ENCODE measurements at places on chromosomes 6 and 20.

DNA sequence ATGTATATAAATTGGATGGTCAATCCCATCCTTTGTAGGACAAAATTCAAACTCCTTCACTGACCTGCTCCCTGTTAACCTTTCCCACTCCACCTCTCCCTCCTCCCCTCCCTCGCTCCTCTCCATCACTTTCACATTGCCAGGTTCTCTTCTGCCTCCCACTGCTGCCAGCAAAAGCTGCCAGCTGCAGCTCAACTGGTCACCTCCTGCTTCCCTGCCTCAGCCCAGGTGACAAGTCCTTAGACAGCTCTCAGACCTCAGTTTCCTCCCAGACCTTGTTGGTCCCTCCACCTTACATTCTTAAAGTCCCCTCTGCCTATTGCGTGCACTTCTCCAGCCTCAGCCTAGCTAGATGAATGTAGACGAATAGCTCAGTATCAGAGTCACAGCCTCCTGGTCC is 23.3 kb upstream of the RTF2 start:
- no peak for DNase-seq

DNA sequence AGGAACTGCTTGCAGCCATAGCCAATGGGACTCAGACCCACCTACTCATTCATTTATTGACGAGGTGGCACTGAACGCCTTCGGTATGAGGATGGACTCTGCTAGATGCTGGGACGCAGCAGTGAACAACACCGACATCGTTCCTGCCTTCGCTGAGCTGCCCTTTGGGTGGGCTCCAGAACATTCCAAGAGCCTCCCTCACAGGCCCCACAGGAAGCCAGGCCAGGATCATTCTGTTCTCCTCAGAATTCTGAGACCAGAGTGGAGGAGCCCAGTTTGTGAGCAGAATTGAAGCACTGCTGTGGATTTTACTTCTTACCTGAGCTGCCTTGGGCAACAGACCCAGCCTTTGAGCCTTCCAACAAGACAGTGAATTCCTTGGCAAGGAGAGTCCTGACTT is 82.1 kb downstream of the KCNB1 start:
- DNase-seq = no peak

- no peak for DNase-seq
Measured at GRCh38 chr6:24274441-24275083, 83.3 kb downstream of the DCDC2 start.

- peak; percentile 10 for DNase-seq
Measured at GRCh38 chr20:19205981-19206396, 6.5 kb upstream of the SLC24A3 start.

GRCh38 chr6:48628316-48628715 is 517.3 kb upstream of the PTCHD4 start:
- no peak for DNase-seq

- DNase-seq = peak; percentile 43
Measured at GRCh38 chr20:24662752-24663365, 193.4 kb downstream of the SYNDIG1 start.

DNA sequence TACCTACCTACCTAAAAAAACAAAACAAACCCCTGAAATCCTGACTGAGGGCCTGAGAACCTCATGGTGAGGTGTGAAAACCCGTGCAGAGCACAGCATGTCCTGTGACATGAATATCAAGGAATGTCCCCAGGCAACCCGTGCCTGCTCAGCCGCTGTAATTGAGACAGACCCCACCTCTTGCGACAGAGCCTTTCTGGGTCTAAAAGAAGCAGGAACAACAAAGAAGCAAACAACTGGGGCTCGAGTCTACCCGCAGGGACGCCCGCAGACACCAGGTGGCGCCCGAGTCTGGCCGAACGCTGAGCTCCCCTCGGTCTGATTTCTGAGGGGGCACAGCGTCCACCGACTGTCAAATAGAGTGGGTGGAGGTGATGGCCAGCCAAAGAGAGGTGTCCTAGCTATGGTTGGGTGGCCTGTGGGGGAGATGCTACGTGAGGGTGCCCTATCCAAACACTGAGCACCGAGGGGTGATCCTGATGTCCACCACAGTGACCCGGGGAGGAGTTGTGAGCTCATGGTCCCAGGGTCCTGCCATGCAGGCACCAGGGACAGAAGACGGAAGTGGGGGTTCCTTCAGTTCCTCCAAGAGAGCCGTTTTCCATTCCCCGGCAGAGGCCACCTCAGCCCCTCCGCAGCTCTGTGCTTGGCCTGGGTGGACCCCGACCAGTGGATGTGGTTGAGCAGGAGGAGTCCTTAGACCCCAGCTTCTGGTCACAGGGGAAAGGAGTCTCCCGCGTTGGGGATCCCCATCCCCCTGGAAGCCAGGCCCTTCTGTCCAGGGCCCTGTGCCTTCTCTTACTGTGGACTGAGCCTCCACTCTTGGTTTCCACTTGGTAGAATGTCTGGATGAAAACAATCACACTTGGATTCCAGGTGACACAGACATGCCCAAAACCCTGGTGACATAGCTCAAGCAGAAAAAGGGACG is 268.2 kb downstream of the CDC5L start:
- DNase-seq = no peak

GRCh38 chr6:15462717-15463525 is 199.9 kb downstream of the DTNBP1 start:
- DNase-seq = peak; percentile 2

DNA sequence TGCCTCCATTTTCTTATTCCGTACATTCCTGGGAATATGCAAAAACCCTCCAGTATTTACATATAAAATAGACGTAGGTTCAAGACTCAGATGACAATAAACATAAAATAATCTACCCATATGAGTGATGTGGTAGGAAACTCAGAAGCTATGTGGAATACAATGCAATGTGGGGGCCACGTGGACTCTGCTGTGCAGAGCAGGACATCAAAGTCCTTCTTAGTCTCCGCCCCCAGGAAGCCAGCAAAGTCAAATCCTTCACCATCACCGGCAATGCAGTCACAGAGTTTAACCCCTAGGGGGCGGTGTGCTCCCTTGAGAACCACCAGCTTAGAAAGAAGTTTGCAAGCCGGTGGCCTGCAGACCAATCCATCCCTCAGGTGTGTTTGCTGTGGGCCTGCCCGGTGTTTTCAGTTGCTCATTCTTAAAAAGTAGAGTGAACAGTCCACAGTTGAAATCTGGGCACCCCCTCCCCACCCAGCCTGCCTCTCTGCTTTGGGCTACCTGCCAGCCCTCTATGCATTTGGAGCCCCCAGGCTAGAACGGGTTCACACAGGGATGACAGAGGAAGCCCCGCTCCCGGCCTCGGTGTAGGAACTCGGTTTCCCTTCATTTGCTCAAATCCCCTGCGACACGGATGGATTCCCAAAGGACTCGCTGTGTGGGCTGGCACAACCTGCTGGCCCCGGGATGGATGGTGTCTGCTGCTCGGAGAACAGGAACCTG is 59.9 kb downstream of the SULF2 start:
- peak; percentile 55 for DNase-seq

- DNase-seq = no peak
Measured at GRCh38 chr20:35271073-35271882, 6.6 kb downstream of the MMP24OS start.

DNA sequence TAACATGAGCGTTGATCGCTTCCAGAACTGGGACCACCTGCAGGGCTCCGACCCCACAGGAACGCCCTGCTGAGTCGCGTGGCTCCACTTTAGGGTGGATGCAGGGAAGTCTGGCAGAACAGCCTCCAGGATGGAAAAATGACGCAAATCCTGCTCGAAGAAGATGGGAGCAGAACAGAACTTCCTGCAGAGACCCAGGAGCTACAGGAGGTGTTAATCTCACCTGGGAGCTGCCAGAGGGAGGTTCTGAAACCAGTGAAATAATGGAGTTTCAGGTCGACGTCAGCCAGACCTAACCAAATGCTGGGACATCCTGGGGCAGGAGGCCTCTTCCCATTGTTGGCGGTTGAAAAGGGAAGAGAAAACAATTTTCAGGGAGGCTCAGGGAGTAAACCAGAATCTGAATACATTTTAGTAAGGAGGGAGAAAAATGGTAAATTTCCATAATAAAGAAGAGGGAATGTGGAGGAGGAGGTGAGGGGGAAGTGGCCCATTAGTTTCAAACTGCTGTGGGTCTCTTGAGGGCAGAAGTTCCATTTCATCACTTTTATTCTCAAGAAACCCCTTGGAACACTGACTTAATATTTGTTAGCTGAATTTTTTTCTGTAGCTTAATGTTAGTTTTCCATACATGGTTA is 558.4 kb upstream of the CDH4 start:
- DNase-seq = no peak

- no peak for DNase-seq
Measured at GRCh38 chr6:39947611-39948068, 13.4 kb upstream of the MOCS1 start.

DNA sequence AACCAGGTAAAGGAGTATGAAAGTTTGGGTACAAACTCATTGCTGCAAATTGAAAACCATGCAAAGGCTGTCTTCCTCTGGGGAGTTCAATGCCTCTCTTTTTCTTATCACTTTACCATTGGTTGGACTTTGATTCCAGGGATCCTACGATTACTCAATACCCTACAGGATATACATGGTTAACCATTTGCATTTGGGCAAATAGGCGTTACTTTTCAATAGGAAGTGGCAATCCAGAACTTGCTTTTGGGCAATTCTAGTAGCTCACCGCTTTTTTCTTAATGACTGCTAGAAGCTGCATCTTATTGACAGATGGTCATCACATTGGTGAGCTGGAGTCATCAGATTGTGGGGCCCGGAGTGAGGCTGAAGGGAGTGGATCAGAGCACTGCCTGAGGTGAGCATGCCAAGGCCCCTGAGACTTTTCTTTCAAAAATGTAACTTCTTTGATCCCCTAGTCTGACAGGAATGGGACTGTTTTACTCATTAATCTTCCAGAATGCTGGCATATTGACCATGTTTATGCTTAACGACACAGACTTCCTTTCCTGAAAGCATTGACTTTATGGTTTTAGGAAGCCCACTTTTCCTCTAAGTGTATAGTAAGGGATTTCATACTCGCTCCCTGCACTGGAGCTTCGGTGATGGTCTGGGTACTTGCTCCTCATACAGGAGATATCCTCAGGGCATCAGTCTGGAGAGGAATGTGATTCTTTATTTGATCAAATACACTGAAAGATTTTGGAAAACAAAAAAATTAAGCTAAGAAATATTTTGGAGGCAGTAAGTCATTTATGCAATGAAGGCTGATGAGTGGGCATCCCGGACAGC is at the start of gene CCR6:
Gene CCR6, plus strand, starts transcription at position 270 of the 831 bp plus-strand sequence. CDS start 13,039 bp downstream, outside the sequence.
- no peak for DNase-seq

DNA sequence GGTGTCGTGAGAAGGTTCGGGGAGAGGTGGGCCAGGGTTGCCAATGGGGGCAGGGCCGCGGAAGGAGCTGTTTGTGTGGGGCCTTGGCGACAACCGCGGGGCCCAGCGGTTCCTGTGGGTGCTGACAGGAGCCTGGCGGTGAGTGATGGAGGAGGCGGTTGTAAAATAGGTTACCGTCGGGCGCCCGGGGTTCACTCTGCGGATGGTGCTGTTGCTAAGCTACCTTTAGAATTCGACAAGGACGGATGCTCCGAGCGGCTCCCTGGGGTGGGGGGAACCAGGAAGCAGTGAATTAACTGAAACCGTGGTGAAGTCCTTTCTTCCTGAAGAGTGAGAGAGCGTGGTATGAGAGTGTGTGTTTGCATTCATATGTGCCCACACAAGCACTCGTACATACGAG is 61.7 kb downstream of the CDH22 start:
- no peak for DNase-seq

DNA sequence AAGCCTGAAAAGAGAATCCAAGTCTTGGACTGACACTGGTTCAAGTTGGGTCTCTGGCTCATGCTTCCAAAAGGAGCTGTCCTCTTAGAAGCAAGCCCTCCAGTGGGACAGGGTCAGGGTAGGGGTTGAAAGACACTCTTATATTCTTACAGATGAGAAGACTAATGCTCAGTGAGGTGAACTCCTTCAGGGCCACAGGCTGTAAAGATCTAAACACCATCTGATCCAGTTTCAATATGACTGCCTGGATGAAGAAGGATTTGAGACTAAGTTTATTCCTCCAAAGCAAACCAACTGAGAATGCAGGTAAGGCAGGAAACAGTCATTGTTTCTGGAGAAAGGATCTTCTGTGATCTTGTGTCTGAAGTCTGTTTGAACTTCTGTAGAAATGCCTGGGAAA is 99.0 kb upstream of the TAB2 start:
- no peak for DNase-seq

- no peak for DNase-seq
Measured at GRCh38 chr6:82022614-82023129, 224.9 kb downstream of the IBTK start.

- DNase-seq = no peak
Measured at GRCh38 chr6:54307439-54307910, 766 bp upstream of the TINAG start.

GRCh38 chr6:142857233-142857761 is 87.7 kb downstream of the HIVEP2 start:
- DNase-seq = no peak

DNA sequence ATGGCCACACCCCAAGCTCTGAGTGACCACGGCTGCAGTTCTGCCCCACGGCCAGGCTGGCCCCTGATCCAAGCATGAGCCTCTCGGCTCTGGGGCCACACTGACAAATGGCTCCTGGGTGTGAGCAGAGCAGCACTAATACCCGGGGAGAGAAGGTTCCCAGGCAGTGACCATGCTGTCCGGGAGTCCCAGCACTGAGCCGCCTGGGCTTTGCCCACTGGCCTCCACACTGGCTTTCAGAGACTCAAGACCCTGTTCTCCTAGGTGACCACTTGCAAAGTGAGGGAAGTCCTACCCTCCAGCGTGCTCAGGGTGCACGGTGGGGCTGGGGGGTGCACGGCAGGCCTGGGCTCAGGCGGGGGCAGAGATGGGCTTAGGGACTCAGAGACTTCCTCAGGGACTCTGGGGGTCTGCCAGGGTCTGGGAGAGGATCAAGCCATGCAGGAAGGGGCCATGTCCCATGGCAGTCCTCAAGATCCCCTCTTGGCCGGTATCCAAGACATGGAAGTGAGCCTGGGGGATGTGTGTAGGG is 220.2 kb upstream of the RNF24 start:
- no peak for DNase-seq

DNA sequence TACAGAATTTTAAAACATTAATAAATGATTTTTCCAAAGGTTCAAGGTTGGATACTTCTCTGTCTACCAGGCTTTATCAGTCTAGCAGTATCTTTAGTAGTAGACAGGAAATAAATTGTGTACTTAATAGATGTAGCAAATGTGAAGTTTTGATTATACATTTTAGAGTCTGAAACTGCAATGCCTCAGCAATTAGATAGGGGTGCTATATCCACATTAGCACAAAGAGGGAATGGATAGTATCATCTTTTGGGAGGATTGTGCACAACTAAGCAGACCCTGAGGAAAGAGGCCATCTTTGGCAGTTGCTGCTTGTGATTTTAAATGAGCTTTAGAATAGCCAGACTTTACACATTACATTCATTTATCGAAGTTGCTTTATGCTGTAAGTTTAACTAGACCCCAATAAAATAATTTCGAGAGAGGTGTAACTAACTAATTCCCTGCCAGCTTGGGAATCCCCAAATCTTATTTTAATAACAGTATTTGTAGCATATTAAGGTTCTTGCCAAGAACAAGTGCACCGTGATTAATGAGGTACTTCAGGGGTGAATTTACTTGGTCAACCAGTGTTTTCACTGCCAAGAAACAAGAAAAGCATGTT is 2.8 kb downstream of the KCNQ5 start:
- peak; percentile 83 for DNase-seq

DNA sequence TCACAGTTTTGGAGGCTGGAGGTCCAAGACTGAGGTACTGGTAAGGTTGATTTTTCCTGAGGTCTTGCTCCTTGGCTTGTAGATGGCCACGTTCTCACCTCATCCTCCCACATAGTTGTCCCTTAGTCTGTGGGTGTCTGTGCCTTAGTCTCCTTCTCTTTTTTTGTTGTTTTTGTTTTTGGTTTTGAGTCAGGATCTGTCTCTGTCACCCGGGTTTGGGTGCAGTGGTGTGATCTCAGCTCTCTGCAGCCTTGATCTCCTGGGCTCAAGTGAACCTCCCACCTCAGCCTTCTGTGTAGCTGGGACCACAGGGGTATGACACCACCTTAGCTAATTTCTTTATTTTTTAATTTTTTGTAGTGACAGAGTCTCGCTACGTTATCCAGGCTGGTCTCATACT is 245.2 kb downstream of the PHACTR1 start:
- no peak for DNase-seq
